ENCODE measurements at places on chromosomes 7 and 10. TPM values are rescaled to one million over a fixed set of nuclear protein-coding genes. Genes with fewer than 3 reads are reported as not detected.

- DNase-seq = peak; percentile 82
- peak within 1 kb of the TSS; percentile 68 for H3K4me3 ChIP-seq
- H3K36me3 ChIP-seq = no peaks in the 10 kb centered on the region
Measured at GRCh38 chr10:125159932-125160855, at the start of gene CTBP2. CTBP2 (minus strand) TSS chr10:125160563.

DNA sequence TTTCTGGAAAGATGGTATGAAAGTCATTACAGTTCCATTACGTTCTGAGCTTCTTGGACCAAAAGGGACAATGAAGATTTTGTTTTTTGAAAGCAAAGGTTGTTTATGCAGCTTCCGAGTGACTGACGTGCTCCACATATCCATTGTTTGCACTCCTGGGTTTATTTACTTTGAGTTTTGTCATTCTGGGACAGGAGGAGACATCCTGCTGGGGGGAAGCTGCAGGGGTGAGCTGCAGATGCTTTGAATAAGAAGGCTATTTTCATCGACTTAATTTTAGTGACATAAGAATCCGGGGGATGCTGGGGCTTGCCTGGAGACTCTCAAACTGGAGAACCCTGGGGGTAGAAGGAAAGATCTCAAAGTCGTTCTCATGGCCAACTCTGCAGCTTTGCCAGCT is 12.7 kb upstream of the SFMBT2 start:
- no peak overlapping the region for H3K4me3 ChIP-seq
- DNase-seq = no peak
- peaks cover 8% of the 10 kb centered on the region for H3K27me3 ChIP-seq
- no peaks in the 10 kb centered on the region for H3K36me3 ChIP-seq
- H3K27ac ChIP-seq = no peak overlapping the region

Gene FAM237B
- not detected for total RNA-seq

DNA sequence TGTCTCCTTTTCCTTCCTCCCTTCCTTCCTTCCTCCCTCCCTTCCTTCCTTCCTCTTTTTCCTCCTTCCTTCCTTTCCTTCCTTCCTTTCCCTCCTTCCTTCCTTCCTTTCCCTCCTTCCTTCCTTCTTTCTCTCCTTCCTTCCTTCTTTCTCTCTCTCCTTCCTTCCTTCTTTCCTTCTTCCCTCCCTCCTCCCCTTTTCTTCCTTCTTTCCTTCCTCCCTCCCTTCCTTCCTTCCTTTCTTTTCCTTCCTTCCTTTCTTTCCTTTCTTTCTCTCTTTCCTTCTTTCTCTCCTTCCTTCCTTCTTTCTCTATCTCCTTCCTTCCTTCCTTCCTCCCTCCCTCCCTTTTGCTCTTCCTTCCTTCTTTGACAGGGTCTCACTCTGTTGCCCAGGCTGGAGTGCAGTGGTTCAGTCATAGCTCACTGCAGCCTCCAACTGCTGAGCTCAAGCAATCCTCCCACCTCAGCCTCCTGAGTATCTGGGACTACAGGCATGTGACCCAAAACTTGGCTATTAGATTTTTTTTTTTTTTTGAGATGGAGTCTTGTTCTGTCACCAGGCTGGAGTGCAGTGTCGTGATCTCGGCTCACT is 15.9 kb upstream of the CYTH3 start:
- H3K27ac ChIP-seq = no peak overlapping the region
- H3K36me3 ChIP-seq = no peaks in the 10 kb centered on the region
- H3K4me3 ChIP-seq = no peak overlapping the region
- no peaks in the 10 kb centered on the region for H3K27me3 ChIP-seq

Gene COBL
- 42.7 TPM for total RNA-seq

DNA sequence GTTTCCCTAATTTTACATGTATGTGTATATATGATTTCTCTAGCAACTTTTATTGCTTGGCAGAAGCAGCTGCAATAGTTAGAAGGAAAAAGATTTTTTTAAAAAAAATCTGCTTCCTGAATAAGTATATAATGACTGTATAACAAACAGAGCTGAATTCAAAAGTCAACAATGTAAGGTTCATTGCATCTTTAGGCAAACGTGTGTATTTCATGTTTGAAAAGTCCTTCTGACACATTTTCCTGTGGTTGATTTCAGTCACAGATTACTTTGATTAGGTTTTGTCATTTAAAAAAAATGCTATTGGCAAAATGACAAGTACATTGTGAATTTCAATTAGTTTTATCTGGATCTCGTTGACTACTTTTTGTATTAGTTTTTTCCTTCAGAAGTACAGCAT is 231.0 kb downstream of the CSTF2T start:
- no peak overlapping the region for H3K4me3 ChIP-seq
- H3K4me1 ChIP-seq = no peaks in the 10 kb centered on the region
- no peak overlapping the region for H3K27ac ChIP-seq
- no peak for DNase-seq

Gene ACTA2
- 471 TPM for total RNA-seq

DNA sequence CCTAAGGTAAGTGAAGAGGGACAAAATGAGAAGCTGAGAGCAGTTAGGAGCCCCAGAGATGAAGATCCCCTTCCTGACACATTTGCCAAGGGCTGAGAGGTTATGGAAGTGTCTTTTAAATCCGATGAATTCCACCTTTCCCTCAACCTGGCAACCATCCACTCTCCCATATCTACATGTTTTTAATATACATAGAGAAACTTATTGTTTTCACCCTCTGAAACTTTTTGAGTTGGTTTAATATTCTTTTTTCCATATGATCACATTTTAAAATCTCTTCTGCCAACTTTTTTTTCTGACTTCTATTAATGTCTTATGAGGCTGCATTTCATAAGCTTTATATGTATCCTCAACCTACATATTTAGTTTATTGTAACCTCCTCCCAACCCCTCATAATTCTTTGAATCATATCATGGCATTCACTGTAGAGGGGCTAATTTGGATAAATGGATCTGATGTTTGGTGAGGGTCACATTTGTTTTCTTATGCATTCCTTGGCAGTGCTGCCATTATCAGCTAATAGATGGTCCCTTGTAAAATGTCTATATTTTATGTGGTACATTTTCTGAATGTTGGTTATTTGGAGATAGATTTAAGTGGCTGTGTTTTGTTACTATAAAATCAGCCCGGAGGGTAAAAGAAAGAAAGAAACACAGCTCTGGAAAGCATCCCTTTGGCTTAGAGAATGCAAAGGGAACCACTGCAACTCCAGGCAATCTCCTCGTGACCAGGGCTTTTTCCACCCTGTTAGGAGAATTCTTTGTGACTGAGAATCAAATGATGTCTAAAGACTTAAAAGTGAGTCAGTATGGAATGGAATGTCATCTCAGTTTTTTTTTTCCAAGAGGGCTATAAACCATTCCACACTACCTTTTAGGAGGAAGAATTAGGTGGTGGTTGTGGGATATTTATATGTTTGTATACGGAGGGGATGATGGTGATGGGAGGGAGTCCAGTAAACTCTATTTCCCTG is 334.4 kb downstream of the SUGCT start:
- H3K4me3 ChIP-seq = no peak overlapping the region
- no peaks in the 10 kb centered on the region for H3K27me3 ChIP-seq
- H3K4me1 ChIP-seq = no peaks in the 10 kb centered on the region
- H3K36me3 ChIP-seq = no peaks in the 10 kb centered on the region
- no peak overlapping the region for H3K27ac ChIP-seq

Gene RADIL
- 1.0 TPM for total RNA-seq

Gene CTAGE15
- 2.2 TPM for total RNA-seq

DNA sequence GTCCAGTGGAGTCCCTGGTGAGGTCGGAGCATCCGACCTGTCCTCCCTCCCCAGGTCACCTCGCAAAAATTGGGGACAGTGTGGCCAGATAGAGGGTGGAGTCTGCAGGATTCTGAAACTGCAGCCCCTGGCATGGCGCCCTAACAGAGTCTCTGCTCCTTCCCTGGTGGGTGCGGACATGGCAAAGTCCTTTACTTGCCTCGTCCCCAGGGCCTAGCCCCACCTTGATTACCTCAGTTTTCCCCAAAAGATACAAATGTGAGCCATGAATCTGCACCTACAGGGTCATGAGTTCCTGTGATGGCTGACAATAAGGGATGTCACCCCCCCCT is 47.7 kb downstream of the NPVF start:
- H3K4me1 ChIP-seq = peaks cover 4% of the 10 kb centered on the region
- no peaks in the 10 kb centered on the region for H3K27me3 ChIP-seq
- H3K36me3 ChIP-seq = no peaks in the 10 kb centered on the region
- peak overlapping the region; percentile 57 for H3K4me3 ChIP-seq
- DNase-seq = no peak
- no peak overlapping the region for H3K27ac ChIP-seq

DNA sequence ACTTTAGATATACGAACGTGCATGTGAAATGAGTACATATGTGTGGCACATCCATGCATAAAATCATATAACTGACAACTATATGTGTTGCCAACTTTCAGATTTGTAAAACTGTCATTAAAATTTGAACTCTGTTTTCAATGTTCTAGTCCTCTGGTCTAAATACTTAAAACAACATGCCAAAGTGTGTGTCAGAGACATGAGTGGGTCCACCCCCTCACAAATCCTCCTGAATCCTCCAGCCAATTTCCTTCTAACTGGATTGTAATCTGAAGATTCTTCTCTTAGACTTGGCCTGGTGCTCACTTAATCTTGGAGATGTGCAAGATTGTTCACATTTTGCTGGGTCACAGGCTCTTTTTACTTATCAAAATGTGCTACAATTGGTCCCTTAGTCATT is 184.1 kb downstream of the RELN start:
- no peaks in the 10 kb centered on the region for H3K36me3 ChIP-seq
- H3K4me3 ChIP-seq = no peak overlapping the region
- H3K27ac ChIP-seq = no peak overlapping the region
- no peaks in the 10 kb centered on the region for H3K4me1 ChIP-seq

Gene NKX2-3
- not detected for total RNA-seq

GRCh38 chr10:29635711-29636144 is 957 bp upstream of the SVIL start:
- DNase-seq = peak; percentile 78
- H3K36me3 ChIP-seq = no peaks in the 10 kb centered on the region
- H3K27me3 ChIP-seq = no peaks in the 10 kb centered on the region

DNA sequence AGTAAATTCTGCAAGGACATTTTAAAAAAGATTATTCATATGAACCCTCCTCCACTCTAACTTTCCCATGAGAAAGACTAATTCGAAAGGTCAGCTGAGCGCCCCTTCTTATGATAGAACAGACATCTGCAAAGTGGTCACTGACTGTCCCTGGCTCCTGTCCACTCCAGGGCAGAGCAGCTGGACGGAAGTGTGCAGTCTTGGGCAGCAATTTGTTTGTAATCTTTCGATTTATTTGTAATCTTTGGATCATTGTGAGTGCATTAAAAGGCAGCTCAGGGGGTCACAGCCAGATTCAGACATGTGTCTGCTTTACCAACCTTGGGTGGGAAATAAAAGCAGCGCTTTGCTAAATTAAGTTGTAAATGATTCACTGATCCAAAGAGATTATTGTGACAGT is 158.8 kb upstream of the ADARB2 start:
- no peak overlapping the region for H3K4me3 ChIP-seq
- no peak for DNase-seq
- no peaks in the 10 kb centered on the region for H3K27me3 ChIP-seq
- H3K27ac ChIP-seq = no peak overlapping the region
- no peaks in the 10 kb centered on the region for H3K36me3 ChIP-seq
- no peaks in the 10 kb centered on the region for H3K4me1 ChIP-seq

GRCh38 chr7:10034843-10035556 is 938.7 kb upstream of the PHF14 start:
- no peaks in the 10 kb centered on the region for H3K36me3 ChIP-seq
- H3K27ac ChIP-seq = no peak overlapping the region
- H3K27me3 ChIP-seq = no peaks in the 10 kb centered on the region
- no peak for DNase-seq
- no peak overlapping the region for H3K4me3 ChIP-seq

Gene KCND2
- total RNA-seq = 0.19 TPM

DNA sequence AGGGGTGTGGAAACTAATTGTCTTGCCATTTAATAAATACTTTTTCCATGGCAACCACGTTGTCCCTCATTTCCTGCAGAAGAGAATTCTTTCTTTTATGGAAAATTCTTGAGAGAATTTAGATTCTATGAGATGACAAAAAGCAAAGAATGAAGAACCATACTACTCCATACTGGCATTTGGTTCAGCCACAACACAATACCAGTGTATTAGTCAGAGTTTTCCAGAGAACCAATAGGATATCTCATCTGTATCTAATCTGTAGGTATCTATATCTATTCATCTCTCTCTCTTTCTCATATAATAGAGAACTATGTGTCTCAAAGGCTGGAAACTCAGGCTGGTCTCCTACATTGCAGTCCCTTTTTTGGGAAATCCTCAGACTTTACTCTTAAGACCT is 44.6 kb upstream of the NAMPT start:
- H3K27me3 ChIP-seq = no peaks in the 10 kb centered on the region
- no peak overlapping the region for H3K4me3 ChIP-seq
- no peak for DNase-seq
- H3K4me1 ChIP-seq = no peaks in the 10 kb centered on the region

- no peak overlapping the region for H3K27ac ChIP-seq
- DNase-seq = no peak
- H3K36me3 ChIP-seq = no peaks in the 10 kb centered on the region
- no peak overlapping the region for H3K4me3 ChIP-seq
Measured at GRCh38 chr10:117727421-117727820, 184.9 kb downstream of the EMX2 start.

GRCh38 chr10:92387289-92387940 is 96.4 kb downstream of the MARCHF5 start:
- H3K4me3 ChIP-seq = no peak overlapping the region
- H3K27ac ChIP-seq = no peak overlapping the region
- H3K36me3 ChIP-seq = no peaks in the 10 kb centered on the region

- H3K4me3 ChIP-seq = peak overlapping the region; percentile 60
- peaks cover 2% of the 10 kb centered on the region for H3K36me3 ChIP-seq
- peak; percentile 69 for DNase-seq
- H3K27ac ChIP-seq = no peak overlapping the region
- H3K27me3 ChIP-seq = no peaks in the 10 kb centered on the region
Measured at GRCh38 chr10:35336921-35337823, 863 bp downstream of the CCNY start.

- no peak for DNase-seq
- no peak overlapping the region for H3K4me3 ChIP-seq
- no peak overlapping the region for H3K27ac ChIP-seq
- no peaks in the 10 kb centered on the region for H3K36me3 ChIP-seq
- H3K4me1 ChIP-seq = no peaks in the 10 kb centered on the region
Measured at GRCh38 chr10:128723631-128724205, 597.5 kb upstream of the MKI67 start.

DNA sequence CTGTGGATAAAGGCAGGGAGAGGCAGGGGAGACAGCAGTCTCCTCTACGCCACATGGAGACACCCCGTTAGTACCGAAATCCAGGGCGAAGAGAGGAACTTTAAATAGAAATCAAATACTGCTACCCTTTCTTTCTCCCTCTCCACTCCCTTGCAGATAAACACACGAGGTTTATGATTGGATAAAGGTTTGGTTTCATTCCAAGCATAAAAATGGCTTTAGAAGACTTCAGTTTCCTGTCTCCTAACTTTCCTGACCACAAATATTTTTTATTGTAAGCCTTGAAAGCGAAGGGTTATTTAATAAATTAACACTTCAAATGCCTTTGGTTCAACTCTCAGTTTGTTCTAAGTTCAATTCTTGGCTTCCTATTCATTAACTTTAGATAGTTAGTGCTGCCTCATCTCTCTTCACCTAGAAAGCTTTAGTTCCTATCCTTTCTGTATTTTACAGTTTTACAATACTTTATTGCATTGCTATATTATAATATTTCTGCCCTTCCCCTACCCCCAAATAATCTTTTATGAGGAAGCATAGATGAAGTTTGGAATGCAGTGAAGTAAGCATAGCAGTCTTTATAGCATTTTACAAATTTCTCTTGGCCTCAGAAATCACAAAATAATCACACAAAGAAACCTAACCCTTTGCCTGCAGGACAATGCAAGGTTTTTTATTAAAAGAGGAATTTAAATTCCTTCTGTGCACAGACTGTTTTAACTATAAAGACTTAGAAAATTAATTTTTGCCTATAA is 31.5 kb upstream of the ARID5B start:
- H3K4me3 ChIP-seq = no peak overlapping the region
- H3K4me1 ChIP-seq = peaks cover 5% of the 10 kb centered on the region
- DNase-seq = peak; percentile 67

All from kidney (tissue), 22 donors.